ENCODE measurements at places on chromosomes 1 and 21.

- no peak for DNase-seq
These were observed 197.9 kb downstream of the NPHP4 start for GRCh38 chr1:5794279-5794678.

- peak; percentile 10 for DNase-seq
These were observed 118.7 kb upstream of the RRP15 start for GRCh38 chr1:218166268-218166945.

DNA sequence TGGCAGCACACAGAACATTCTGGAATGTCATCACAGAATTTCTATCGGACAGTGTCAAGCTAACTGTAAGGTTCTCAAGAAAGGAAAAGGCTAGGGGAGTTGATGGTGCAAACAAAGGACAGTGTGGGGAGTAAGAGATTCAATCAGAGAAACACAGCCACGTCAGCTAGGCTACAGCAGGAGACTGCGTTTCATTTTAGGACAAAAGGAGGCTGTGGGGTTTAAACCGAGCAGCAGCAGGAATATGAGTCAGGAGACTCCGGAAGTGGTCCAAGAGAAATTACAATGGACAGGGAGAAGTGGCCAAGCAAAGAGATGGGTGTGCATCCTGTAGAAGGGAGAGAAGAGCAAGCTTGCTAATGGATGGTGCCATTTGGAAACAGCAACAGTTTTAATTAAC is 37.4 kb upstream of the C1orf198 start:
- no peak for DNase-seq

GRCh38 chr1:111956155-111956771 is 33.2 kb downstream of the KCND3 start:
- no peak for DNase-seq

DNA sequence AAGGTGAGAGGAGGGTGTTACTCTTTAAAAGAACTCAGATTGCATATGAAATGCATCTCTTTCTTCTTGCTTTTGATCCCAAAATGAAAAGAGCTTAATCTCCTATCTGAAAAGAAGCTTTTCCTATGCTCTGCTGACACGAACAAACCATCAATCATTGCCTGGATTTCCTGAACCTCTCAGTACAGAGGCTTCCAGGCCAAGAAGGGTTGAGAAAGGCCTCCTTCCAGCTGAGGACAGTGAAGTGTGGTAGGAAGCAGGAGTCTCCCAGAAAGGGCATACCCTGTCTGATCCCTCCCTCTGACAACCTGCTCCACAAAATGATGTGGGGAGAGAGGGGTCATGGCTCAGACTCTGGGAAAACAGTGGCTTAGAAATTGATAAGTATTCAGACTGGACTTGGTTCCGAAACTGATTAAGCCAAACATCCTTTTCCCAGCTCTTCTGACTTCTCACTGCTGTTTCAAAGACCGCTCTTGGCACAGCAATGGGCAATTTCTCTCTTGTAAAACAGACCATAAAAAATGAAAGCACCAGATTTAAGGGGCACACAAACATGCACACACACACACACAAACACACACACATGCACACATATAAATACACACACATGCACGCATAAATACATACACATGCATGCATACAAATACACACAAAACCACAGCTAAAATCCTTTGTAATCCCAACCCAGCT is 310.3 kb downstream of the SIPA1L2 start:
- DNase-seq: no peak

DNA sequence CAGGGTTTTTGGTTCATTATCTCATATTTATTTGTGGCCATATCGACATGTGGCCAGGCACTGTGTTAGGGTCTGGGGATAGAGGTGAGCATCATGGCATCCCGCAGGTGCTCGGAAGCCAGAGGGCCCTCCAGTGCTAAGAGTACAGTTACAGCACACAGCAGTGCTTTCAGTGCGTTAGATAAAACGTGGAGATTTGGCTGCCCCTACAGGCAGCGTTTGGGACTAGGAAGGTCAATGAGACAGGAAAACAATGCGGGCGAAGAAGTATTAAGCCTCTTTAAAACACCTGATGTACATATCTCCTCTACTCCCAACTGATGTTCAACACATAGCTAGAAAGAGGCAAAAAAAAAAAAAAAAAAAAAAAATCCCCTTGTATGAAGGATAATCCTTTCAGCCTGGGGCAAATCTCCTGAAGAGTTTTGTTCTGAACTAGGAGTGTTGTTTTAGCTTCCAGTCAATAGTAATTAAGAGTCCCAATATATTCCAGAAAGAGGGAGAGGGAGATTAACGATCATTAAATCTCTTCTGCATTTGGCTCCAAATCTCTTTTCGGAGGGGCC is 80.1 kb downstream of the CAPZB start:
- DNase-seq: no peak

DNA sequence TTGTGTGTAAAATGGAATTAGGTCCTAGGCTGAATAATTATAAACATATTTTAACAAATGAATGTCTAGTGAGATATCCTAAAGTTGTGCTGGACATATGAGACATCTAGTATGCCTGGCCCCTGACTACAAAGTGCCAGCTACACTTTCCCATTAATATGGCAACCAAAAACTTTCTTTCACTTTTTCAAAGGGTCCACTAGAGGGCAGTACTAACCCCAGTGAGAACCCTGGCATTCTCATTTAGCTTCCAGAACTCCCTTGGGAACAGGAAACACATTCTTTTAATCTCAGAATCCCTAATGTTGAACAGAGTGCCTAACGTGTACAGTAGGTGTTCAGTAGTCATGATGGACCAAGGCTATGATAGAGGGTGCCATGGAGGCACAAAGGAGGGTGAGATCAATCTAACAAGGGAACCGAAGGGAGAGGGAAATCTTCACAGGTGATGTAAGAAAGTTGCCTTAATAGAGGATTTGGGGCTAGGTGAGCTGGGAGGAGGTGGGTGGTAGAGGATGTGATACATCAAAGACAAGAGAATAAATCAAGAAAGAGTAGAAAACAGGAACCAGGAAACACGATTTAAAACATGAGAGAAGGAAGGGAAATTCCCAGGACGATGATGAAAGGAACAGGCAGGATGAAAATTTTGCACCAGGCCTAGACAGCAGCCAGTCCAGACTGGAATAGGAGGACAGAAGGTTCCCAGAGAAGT is 41.6 kb downstream of the NSL1 start:
- peak; percentile 27 for DNase-seq

All from GM20000 (cell line).